ENCODE measurements at places on chromosomes 3 and 15.

- no peak for DNase-seq
Measured at GRCh38 chr3:130543322-130543721, 26.3 kb downstream of the COL6A6 start.

GRCh38 chr3:46383211-46383950, 12.6 kb downstream of the CCR5 start:
- DNase-seq: no peak

DNA sequence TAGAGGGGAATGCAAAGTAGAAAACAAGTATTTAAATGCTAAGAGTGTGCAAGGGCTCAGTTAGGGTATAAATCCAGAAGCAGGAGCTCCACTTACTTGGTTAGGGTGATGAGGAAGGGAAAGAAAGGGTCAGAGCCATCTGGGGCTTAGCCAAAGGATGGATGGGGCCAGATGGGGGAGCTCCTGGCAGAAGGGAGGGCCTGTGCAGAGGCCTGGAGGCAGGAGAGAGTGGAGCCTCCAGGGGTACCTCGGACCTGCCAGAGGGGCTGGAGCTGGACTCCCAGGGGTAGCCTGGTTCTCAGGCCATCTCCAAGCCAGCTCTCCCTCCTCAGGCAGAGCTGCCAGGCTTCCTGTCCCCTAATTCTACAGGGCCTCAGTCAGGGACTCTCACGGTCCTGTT, 506.3 kb downstream of the SHQ1 start:
- no peak for DNase-seq

DNA sequence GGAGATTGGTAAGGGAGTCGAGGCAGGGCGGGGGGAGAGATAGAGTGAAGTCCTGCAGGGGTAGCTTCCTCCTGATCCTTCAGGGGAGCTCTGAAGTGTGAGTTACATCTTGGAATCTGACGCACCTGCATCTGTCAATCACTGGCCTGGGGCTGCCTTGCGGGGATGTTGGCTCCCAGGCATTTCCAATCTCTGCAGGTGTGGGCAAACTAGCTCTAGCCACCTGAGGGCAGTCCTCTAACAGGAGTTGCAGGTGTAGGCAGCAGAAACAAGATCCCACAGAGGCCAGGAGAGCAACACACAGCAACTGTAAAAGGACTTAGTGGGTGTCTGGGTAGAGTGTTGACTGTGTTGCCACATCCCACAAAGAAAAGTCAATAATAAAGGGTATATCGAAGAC, 63.6 kb downstream of the ZNF621 start:
- no peak for DNase-seq

DNA sequence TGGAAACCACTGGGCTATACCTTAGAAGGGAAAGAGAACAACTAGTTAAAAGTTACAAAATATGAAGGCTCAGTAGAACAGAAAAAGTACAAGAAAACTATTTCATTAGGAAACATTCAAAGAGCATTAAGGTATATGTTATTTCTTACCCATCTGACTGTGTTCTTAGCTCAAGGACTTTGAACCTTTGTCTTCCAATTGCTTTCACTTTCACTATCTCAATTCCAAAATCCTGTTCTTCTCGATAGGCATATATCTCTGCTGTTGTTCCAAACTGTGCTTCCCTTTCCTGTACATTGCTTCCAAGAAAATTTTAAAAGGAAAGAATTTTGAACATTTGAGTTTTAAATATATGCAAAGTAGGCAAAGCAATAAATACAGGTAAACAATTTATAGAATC, 6.9 kb downstream of the CRBN start:
- DNase-seq: peak; percentile 41

GRCh38 chr15:81072551-81072950, 61.5 kb upstream of the CFAP161 start:
- no peak for DNase-seq

- peak; percentile 78 for DNase-seq
Measured at GRCh38 chr15:70892912-70893560, 410 bp downstream of the LRRC49 start.

- DNase-seq: peak; percentile 13
Measured at GRCh38 chr15:29126821-29127461, 142.7 kb downstream of the NSMCE3 start.

GRCh38 chr15:39194106-39194830, 386.6 kb upstream of the THBS1 start:
- peak; percentile 79 for DNase-seq

DNA sequence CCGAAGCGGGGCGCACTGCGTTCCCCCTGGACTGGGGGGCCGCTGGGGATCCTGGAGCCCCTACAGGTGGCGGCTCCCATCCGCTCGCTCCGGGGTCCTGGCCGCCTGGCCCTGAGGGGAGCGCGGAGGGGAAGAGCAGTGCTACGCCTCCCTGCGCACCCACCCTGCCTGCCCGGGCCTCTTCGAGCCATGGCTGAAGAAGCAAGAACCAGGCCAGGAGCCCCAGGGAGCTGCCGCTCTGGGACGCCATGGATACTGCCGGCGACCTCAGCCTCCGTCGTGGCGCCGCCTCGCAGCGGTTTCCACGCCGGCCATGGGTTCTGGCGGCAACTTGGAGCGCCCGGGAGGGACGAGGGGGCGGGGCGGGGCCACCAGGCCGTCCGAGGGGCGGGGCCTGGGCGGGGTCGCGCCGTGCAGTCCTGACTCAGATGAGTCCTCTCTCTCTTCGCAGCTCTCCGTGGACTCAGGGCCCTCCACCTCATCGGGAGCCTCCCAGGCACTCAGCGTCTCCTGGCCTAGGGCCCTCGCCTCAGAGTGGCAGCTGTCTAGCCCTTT, 50.9 kb downstream of the MYL3 start:
- DNase-seq: peak; percentile 46

DNA sequence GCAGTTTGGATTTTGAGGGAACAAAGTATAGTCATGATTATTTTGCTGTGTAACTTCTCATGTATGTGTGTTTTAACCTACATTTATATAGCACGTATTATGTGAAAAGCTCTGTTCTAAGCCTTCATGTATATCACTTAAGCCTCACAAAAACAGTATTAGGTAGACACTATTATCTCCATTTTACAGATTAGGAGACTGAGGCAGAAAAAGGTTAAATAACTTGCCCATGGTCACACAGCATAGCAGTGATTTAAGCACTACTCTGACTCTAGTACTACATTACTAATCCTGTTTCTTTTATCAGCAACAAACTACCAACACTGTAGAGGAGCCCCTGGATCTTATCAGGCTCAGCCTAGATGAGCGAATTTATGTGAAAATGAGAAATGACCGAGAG, 2.6 kb downstream of the LSM3 start:
- no peak for DNase-seq

GRCh38 chr3:47425383-47425778, 44.6 kb downstream of the PTPN23 start:
- DNase-seq: no peak

DNA sequence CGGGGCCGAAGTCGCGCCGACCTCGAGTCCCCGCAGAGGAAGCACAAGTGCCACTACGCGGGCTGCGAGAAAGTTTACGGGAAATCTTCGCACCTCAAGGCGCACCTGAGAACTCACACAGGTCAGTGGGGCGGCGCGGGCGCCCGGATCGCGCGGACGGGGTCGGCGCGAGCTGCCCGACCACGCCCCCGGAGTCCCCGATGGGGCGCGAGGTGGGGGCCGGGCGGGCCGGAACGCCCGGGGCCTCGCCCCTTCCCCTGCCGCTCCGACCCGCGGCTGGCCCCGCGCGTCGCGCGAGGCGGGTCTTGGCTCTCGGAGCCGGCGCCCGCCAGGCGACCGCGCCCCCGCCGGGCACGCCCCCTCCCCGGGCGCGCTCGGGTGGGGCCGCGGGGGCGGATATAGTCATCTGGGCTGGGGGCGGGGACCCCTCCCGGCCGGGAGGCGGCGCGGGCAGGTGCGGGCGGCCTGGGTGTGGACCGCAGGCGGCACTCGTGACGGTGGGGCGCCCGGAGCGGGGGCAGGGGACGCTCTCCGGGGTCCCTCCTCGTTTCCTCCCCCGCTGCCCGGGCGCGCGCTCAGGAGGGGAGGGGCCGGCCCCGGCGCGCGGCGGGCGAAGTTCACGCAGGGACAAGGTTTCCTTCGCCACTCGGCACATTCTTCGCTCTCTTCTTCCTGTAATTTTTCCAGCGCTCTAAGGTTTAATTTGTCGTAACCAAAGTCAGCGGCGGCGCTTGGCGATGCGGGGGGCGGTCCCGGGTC, 1.2 kb downstream of the KLF13 start:
- DNase-seq: peak; percentile 58

GRCh38 chr3:141326123-141326522, 42.2 kb upstream of the ZBTB38 start:
- DNase-seq: no peak

- DNase-seq: no peak
Measured at GRCh38 chr15:99487337-99487730, 78.5 kb upstream of the MEF2A start.

- no peak for DNase-seq
Measured at GRCh38 chr3:45054196-45054857, 28.2 kb downstream of the CLEC3B start.

DNA sequence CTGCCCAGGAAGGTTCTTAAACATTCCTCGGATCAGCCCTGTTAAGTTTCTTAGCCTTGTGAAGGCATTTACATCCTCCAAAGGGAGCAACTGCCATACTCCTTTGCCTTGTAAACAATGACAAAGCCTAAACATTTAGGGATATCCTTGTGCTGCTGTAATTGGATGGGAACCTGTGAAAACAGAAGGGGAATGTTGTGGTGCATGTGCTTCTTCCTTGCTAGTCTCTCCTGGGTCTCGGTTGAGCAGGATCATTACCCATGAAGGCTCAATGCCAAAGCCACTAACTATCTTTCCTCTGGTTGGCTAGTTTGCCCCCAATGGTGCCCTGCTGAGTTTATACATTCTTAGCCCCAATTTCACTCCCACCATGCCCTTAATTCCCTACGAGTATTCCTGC, 17.3 kb downstream of the CHRNA3 start:
- no peak for DNase-seq

- DNase-seq: no peak
Measured at GRCh38 chr3:12224181-12225147, 64.4 kb upstream of the PPARG start.

DNA sequence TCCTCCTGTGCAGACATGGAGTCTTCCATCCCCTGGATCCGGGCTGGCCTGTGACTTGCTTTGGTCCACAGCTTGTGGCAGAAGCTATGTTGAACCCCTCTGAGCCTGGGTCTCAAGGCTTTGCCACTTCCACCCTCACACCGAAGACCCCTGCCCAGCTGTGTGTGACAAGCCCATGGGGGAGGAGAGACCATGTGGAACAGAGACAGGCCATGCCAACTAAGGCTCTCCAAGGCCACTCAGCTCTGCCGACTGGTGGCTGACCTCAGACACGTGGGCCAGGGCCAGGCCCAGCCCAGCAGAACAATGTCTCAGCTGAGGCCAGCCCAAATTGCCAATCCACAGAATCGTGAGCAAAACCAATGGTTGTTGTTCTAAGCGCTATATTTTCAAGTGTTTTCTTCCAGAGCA, 16.4 kb upstream of the CFAP100 start:
- no peak for DNase-seq

DNA sequence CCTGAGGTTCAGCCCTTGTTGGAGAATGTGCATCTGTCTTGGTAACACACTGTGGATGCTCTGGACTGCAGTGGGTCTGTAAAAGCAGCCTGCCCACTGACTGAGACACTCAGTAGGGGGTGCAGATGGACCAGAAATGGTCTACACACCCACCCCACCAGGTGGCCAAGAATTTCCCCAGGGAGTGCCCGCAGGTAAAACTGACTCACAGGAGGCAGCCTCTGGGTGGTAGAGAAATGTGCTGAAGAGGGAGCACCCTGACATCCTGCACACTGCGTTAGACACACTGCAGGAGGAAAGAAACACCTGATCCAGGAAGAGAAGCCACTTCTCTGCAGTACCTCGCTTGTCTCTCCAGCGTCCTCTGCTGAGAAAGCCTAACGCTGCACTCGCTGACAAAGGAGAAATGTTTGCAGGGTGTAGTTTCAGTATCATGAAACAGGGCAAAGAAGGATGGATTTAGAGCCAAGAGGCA, 109.5 kb upstream of the ABHD17C start:
- no peak for DNase-seq

GRCh38 chr3:194654443-194654842, 17.5 kb downstream of the LSG1 start:
- DNase-seq: no peak

DNA sequence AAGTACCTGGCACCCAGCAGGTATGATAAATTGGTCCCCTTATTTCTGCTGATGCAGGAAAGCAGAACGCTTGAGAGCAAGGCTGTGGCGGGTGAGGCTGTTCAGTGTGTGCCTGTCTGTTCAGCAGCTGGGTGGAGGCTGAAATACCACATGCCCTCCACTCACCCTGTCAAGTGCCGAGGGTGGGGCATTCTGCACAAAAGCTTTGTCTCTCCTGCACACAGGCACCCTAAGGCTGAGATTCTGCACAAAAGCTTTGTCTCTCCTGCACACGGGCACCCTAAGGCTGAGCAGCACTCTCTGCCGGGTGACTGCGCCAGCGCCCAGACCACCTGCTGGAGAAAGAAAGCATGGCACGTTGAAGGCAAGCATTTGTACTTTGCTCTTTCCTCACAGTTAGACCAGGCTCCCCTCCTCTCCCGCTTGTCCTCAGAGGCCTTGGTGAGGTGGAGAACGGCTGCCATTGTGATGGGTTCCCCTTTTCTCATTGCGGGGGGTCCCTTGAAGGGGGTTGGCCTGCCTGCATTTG, 97.5 kb downstream of the BDH1 start:
- DNase-seq: peak; percentile 56

- DNase-seq: peak; percentile 33
Measured at GRCh38 chr15:29149738-29150075, 119.9 kb downstream of the NSMCE3 start.

DNA sequence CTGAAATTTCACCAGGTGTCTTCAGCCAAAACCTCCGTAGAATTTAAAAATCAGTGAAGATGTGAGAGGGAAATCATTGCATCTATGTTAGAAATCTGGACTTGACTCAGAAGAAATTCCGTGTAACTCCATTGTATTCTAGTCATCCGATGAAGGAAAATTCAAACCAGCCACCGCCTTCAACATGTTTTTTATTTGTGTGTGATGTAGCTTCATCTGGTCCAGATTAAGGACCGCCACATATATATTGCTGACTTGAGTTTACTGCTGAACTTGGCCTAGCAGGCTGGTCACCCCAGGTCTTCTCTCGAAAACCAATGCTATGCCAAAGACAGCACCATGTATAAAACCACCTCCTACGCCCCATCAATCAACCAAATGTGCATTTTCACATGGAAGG, 120.9 kb downstream of the FOXP1 start:
- DNase-seq: no peak

DNA sequence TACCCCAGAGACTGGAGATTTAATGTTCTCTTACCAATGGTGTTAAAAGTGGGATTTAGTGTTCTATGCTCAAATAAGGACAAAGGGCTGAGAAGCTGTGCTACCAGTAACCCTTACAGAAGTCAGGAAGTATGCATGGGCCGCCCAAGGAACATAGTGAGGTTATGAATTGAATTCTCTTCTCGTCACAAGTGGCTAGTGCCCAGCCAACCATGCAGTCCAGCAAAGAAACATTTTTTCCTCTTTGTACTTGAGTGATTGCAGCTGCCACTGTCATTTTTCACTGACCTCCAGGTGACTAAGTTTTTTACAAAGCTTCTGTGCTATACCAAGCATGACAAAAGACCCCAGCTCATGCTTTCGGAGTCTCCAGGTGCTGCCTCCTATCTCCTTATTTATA, 110.6 kb upstream of the DCBLD2 start:
- DNase-seq: no peak
